Memory B cell (primary cell): ENCODE measurements at places on chromosomes 4 and X.

DNA sequence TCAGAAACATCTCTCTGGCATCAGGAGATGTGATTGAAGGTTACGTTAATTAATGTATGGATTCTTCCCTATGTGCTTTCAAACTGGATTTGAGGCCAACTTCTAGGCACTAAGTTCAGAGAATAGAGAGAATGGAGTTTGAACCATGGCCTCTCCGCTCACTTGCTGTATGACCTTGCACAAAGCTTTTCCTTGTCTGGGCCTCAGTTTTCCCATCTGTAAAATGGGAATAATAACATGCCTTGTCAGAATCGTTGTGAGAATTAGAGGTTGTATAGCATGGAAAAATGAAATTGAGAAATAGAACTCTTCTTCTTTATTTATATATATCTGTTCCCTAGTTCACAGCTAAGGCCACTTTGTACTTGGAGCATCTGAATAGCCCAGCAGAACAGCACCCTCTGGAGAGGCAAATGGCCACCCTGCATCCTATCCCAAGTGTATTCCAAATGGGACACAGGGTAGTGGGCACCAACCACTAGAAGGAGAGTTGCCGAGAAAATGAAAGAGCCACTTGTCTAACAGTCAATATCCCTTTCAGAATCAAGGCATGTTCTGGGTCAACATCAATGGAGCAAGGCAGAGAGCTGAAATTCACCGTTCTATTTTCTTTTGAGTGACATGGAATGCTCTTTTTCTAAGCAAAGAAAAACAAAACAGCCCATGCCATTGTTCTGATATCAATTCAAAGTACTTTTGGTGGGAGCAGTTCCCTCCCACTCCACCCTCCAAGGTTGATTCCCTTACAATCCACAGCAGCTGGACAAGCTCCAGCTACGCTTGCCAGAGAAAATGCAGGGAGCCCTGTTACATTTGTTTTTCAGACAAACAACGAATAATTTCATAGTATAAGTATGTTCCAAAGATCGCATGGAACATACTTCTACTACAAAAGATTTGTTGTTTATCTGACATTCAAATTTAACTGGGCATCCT, 23.3 kb upstream of the MTM1 start:
- DNase-seq: no peak

- DNase-seq: no peak
Measured at GRCh38 chr4:23547096-23547495, 342.8 kb downstream of the PPARGC1A start.

DNA sequence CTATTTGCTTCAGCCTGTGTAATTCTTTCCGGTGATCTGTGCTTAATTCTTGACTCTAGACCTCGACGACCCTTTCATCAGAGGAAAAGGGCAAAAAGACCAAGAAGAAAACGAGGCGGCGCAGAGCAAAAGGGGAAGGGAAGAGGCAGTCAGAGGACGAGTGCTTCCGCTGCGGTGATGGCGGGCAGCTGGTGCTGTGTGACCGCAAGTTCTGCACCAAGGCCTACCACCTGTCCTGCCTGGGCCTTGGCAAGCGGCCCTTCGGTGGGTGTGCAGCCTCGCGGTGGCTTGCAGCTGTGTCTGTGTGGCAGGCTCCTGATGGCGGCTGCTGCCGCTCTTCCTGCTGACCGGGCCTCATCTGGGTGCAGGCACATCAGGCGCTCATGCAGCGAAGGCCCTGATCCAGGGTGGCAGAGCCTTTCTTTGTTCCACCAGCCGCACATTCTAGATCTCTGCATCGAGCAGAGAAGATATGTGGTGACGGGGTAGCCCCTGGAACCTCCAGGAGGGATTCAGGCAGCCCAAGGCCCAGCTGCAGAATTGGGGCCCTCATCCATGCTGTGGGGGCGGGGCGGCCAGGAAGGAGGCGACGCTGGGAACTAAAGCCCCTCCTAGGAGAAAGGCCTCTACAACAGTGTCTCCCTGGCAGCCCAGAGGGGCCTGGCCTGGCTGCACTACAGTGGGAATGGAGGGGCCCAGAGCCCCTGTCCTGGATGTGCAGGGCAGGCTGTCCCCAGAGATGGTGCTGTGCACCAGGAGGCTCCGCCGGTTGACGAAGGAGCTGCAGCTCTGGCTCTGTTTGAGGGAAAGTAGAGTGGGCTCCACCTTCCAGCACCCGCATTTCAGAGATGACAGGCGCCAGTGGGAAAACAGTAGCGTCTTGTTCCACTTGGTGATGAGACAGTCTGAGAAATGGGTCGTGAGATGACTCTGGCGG, 32.1 kb downstream of the NELFA start:
- no peak for DNase-seq

- DNase-seq: no peak
Measured at GRCh38 chr4:53941331-53941730, 123.1 kb downstream of the CHIC2 start.

- DNase-seq: no peak
Measured at GRCh38 chr4:143285696-143286437, 50.8 kb upstream of the GAB1 start.

GRCh38 chrX:112668476-112669409, 11.0 kb downstream of the LHFPL1 start:
- DNase-seq: no peak

- DNase-seq: peak; percentile 55
Measured at GRCh38 chr4:14165222-14165920, 537.8 kb upstream of the BOD1L1 start.

DNA sequence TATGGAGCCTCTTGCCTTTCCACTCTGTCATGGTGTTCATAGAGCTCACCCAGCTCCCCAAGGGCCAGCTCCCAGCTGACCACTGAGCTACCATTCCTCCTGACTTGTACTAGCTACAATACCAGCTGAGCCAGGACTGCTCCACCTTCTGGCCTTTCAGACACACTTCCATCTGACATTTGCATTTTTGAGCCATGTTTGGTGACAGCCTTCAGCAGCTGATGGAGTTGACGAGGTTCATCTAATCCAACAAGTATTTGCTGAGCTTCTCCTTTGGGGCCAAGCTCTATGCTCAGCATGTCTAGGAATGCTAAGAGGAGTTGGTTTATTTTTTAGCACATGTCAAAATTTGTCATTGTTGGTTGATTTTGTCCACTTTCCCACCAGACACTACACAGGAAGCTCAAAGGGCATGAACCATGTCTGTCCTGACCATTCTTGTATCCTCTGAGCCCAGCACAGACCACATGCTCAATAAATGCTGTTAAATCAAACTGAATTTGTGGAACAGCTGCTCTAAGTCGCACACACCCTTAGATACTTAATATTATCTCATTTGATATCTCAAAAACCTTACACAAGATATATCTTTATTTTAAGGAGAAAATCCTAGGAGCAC, 142.6 kb upstream of the PPARGC1A start:
- DNase-seq: no peak

DNA sequence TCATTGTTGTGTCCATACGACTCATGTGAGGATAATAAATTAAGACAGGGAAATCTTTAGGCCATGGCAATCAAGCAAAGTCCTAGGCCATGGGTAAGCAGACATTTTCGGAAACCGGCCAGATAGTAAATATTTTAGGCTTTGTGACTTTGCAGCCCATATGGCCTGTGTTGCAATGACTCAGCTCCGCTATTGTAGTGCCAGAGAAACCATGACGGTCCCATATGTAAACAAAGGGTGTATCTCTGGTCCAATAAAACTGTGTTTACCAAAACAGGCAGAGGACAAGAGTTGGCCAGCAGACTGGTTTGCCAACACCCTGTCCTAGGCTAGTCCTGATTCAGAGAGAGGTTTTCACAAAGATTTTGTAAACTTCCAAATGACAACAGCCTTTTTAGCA, 5.0 kb downstream of the FAM114A1 start:
- DNase-seq: no peak

- DNase-seq: no peak
Measured at GRCh38 chr4:3462790-3463415, at the start of gene DOK7. Gene DOK7 (plus strand): TSS chr4:3463306. CDS start chr4:3463376, 70 bp downstream.

- DNase-seq: no peak
Measured at GRCh38 chrX:64642482-64642881, 247.2 kb upstream of the MTMR8 start.

GRCh38 chrX:107775000-107775733, 420 bp downstream of the TSC22D3 start:
- DNase-seq: no peak

GRCh38 chr4:122732329-122733026, at the start of gene BBS12:
Gene BBS12 (plus strand): TSS chr4:122732704. CDS start chr4:122741893, 9,189 bp downstream.
- peak; percentile 96 for DNase-seq

- DNase-seq: no peak
Measured at GRCh38 chr4:78818530-78819079, 42.5 kb downstream of the BMP2K start.

DNA sequence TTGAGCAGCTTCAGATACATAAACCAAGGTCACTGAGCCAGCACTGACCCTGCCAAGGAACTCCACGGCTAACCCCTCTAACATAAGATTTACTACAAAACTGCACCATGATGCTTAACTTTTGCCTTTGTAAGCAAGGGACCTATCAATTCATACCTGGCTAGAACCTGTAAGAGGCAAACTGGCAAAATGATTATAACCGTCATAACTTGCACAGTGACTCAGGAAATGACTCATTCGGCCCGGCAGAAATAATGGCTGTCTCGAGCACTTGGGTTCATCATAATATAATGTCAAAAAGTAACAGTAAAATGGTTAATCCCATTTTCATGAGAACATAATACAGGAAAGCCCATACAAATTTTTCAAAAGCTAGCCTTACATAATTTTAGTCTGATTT, 17.2 kb downstream of the RASGEF1B start:
- no peak for DNase-seq

DNA sequence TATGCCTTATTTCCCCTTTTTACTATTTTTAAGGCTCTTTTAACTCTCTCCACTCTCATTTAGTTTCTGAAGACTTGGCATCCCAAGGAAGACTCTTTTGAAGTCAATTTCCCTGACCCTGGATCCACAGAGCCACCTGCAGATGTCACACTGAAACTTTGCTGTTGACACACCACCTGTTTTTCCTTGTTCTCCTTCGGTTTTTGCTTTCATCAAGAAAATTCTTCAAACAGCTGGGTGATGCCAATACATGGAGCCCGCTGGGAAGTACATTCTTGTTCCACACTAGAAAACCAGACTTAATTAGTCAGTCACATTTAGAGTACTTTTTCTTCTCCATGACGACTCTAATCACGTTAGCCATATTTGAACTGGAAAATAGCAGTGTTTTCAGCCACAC, 293.9 kb downstream of the PDGFC start:
- DNase-seq: no peak

- no peak for DNase-seq
Measured at GRCh38 chrX:122770581-122770980, 413.5 kb upstream of the GRIA3 start.

GRCh38 chr4:55682295-55682694, 46.2 kb upstream of the NMU start:
- DNase-seq: no peak

DNA sequence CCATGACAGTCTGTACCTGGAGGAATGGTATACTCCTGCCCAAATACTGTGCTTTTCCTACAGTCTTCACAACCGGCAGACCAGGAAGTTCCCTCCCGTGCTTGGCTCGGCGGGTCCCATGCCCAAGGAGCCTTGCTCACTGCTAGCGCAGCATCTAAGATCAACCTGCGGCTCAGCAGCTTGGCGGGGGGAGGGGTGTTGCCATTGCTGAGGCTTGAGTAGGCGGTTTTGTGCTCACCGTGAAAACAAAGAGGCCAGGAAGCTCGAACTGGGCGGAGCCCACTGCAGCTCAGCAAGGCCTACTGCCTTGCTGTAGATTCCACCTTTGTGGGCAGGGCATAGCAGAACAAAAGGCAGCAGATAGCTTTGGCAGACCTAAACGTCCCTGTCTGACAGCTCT, 152.7 kb downstream of the TEX11 start:
- DNase-seq: no peak

DNA sequence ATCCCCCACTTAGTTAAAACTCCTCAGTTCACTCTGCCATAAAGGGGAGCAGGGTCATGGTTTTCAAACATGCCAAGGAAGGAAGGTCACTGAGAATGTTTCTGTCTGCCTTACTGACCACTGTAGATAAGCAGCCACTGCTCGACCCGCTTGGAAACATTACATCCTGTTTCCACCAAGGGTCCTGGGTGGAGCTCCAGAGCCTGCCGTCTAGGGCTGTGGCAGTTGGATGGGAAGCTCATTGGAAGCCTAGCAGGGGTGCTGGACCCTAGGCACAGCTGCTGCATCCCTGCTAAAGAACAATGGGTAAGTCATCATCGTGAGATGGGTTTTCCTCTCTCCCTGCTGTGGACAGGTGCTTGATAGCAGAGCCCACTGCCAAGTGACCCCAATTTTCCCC, 76.0 kb upstream of the SRD5A3 start:
- DNase-seq: no peak

GRCh38 chrX:81367291-81367690, 165.4 kb downstream of the SH3BGRL start:
- no peak for DNase-seq
